Hematopoietic multipotent progenitor cell treated with erythropoietin and hydrocortisone succinate and interleukin-3 and kit ligand, for 15 days (in vitro differentiated cells): ENCODE measurements at places on chromosomes 1 and 21.

DNA sequence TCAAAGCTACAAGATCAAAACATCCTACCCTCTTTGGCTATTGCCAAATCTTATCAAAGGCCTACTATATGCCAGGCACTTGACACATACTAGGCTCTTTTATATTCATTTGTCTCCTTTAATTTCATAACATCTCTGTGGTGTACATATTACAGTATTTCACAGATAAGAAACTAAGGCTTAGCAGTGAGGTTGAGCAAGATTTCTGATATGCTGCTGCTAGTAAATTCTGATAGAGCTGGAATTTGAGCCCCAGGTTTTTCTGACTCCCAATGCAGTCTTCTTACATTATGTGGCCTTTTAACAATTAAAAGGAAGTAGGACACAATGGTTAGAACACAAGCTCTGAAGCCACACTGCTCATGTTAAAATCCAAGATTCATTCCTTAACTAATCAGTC, 16.8 kb downstream of the CCDC185 start:
- no peak for DNase-seq

GRCh38 chr1:113760102-113761080, 1.1 kb upstream of the PHTF1 start:
- no peak for DNase-seq

DNA sequence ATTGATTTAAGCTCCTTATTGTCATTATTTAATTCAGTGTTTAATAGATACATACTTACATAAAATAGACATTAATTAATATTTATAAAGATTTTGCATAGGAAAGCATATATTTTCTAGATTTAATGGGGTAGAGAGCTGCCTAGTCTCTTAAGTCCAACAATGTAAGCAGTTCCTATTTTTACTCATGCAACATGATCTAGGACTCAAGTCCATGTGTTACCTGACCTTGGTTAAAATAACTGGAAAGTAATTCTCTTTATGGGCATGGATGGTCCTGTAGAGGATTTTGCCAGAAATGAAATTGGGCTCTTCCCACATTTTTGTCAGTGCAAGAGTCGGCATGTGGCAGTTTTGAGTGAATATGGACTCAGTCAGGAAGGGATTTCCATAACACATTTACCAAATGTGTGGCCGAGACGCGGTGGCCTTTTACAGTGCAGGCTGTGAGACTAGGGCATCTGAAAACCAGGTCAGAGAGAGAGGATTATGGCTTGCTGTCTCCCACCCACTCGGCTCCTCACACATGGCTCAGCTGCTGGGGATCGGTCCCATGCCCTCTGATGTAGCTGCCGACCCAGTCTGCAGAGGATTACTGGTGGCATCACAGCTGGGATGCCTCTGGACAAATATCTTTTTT, 6.2 kb upstream of the KIF1B start:
- DNase-seq, result no peak

- no peak for DNase-seq
Measured at GRCh38 chr1:164767752-164768402, 208.9 kb downstream of the PBX1 start.

DNA sequence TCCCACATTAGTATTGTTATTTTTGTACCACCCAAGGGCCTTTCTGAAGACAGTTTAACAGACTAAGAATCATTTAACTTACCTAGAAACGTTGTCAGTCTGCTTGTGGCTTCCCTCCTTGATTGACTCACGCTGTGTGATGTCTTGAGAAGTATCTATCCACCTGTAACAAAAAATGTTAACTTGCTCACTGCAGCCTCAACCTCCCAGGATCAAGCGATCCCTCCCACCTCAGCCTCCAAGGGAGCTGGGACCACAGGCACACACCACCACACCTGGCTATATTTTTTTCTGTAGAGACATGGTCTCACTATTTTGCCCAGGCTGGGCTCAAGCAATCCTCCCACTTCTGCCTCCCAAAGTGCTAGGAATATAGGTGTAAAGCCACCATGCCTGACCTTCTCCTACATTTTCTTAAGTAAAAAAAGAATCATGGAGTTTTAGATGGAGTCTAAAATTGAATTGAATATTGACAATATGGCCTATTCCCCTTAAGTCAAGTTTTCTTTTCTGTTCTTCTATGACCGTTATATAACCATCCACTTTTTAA, 15.6 kb downstream of the SFPQ start:
- no peak for DNase-seq

DNA sequence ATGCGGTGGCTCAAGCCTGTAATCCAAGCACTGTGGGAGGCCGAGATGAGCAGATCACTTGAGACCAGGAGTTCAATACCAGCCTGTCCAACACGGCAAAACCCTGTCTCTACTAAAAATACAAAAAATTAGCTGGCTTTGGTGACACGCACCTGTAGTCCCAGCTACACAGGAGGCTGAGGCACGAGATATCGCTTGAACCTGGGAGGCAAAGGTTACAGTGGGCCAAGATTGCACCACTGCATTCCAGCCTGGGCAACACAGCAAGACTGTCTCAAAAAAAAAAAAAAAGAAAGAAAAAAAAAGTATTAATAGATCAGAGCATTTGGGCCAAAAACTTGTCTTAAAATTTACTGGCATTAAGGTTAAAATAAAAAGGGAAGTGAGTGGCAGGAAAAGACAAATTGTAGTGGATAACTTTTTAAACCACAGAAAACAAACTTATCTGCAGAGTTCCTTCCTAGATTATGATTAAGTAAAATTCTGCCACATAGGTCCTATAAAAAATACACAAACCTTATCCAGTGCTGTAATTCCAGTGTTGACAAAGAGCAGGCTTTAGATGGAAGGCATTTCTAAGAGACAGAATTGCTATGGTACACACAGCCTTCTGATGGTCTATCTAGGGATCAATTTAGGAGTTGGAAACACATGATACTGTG, 53.3 kb downstream of the EIF4G3 start:
- DNase-seq, result no peak

GRCh38 chr1:101291562-101292380, 55.0 kb downstream of the S1PR1 start:
- no peak for DNase-seq

DNA sequence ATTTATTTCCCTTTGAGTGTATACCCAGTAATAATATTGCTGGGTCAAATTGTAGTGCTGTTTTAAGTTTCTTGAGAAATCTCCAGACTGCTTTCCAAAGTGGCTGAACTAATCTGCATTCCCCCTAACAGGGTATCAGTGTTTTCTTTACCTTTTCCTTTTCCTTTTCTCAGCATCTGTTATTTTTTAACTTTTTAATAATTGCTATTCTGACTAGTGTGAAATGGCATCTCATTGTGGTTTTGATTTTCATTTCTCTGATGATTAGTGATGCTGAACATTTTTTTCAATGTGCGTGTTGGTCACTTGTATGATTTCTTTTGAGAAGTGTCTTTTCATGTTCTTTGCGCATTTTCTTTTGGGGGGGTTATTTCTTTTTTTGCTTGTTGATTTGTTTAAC, 374.9 kb upstream of the BRINP3 start:
- no peak for DNase-seq

DNA sequence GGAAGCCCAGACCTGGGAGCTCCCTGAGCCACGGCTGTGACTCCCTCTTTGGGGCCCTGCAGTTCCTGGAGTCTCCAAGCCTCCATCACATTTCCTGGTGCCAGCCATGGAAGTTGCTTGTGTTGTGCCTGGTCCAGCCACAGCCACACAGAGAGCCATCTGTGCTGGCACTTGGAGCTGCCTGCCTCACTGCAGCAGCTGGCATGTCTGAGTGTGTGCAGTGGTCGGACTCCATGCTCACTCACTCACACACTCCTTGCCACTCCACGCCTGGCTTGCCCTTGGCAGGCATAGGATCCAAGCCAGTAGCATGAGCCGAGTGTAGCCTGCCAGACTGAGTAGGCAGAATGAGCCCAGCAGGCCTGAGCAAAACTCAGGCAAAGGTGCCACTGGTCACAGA, 516.3 kb upstream of the BEND5 start:
- DNase-seq, result no peak

GRCh38 chr1:174008269-174008668, 13.9 kb downstream of the RC3H1 start:
- DNase-seq, result no peak

GRCh38 chr1:3080053-3080955, 11.3 kb downstream of the PRDM16 start:
- no peak for DNase-seq

- DNase-seq, result no peak
Measured at GRCh38 chr1:211378844-211379243, 52.2 kb downstream of the TRAF5 start.

DNA sequence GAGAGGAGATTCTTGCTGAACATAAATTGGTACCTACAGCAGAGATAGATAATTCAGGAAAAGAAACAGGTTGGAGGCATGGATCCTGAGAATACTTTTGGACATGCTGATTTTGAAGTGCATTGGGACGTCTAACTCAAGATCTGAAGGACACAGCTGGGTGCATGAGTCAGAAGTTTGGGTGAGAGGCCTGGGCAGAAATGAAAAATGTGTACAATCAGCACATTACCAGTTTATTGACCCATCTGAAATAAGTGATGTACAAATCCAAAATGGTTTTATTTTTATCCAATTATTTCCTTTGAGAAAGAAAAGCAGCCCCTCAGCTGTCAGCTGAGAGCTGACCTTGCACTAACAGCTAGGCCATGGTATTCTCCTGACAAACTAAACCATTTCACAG, 975.2 kb upstream of the B3GALT2 start:
- no peak for DNase-seq

DNA sequence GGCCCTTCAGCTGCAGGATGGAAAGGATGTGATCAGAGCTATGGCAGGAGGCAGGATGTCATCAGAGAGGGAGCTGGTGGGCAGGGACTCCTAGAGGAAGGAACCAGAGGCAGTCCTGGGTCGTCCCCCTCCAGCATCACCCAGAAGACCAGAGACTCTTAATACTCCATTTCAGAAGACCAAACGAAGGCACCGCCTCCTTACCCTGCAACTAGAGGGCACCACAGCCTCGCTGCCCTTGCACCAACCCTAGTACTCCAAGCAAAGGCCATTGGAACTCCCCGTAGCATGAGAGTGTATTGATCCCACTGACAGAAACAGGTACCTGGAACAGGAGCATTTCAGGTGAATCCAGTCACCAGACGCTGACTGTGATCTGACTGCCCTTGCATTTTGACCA, 598.1 kb downstream of the NPHP4 start:
- DNase-seq, result no peak

- no peak for DNase-seq
Measured at GRCh38 chr21:46100426-46100825, 2.5 kb downstream of the COL6A2 start.

GRCh38 chr1:246761396-246761795, 37.2 kb downstream of the SCCPDH start:
- DNase-seq, result no peak

DNA sequence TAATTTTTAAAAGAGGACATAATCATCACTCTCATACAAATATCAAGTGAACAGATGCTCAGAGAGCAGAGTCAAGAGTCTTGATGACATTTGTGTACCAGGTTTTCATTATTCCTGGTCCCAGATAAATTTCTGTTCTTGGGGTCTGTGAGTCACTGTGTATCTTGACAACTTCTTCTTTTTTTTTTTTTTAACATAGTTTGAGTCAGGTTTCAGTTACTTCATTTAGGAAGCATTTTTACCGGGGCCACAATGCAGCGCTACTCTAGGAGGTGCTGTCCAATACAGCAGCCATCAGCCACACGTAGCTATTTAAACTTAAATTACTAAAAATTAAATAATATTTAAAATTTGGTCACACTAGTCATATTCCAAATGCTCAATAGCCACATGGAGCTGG, 188.1 kb upstream of the SAMSN1 start:
- no peak for DNase-seq

- no peak for DNase-seq
Measured at GRCh38 chr1:1121611-1122077, 5.8 kb upstream of the C1orf159 start.

GRCh38 chr1:220924331-220924970, 45.2 kb downstream of the HLX start:
- no peak for DNase-seq

DNA sequence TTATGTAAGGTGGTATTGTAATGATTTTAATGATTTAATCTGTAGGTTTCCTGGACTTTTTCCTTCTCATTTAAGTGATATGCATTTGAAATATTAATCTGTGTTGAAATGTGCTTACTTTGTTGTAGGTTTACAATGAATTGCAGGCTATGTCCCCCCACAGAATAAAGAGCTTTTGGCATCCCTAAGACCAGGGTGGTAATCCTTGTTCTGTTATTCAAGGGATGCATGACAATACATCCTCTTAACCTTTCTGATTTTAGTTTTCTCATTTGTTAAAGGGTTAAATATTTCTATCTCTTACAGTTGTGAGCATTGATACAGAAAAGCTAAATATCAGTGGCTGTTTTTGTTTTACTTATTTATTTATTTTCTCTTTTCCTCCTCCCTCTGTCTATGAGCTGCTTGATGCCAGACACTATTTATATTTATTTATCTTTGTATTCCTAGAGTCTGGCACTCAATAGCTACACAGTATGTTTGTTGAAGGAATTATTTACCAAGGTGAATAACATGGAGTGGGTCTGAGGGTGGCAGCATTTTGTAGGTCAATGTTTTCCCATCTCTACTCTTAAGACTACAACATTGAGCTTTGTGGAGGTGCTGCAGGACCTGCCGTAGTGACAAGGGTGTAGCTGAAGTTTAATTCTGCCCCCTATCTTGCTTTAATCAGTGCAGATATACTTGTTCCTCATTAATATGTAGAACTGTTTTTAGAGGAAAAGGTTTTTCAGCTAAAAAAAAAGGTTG, 19.9 kb upstream of the ADGRL2 start:
- no peak for DNase-seq

GRCh38 chr1:116435806-116436610, 63.0 kb downstream of the ATP1A1 start:
- no peak for DNase-seq

DNA sequence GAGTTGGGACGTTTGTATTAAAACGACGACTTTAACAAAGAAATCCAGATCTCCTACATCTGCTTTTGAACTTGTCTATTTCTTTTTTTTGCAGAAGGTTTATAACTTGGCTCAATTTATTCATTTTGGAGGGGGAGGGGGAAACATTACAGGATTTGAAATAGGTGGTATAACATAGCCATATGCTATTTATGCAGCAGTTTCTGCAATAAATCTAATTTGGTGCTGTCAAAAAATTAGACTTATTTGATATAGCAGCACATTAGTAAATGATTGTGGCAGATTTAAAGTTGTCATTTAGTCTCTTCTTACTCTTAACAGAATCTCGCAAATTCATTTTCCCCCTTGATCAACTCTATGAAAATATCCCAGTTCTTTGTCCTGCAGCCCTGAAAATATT, 138.2 kb downstream of the SDCCAG8 start:
- DNase-seq, result no peak

- peak; percentile 43 for DNase-seq
Measured at GRCh38 chr1:231241750-231242149, 738 bp downstream of the GNPAT start.
